CD4-positive, alpha-beta T cell treated with Interleukin-4 for 4 hours (primary cell): ENCODE measurements at places on chromosomes 6 and 20.
A peak's percentile ranks its signal among the peaks of the same experiment; 100 is the strongest.

DNA sequence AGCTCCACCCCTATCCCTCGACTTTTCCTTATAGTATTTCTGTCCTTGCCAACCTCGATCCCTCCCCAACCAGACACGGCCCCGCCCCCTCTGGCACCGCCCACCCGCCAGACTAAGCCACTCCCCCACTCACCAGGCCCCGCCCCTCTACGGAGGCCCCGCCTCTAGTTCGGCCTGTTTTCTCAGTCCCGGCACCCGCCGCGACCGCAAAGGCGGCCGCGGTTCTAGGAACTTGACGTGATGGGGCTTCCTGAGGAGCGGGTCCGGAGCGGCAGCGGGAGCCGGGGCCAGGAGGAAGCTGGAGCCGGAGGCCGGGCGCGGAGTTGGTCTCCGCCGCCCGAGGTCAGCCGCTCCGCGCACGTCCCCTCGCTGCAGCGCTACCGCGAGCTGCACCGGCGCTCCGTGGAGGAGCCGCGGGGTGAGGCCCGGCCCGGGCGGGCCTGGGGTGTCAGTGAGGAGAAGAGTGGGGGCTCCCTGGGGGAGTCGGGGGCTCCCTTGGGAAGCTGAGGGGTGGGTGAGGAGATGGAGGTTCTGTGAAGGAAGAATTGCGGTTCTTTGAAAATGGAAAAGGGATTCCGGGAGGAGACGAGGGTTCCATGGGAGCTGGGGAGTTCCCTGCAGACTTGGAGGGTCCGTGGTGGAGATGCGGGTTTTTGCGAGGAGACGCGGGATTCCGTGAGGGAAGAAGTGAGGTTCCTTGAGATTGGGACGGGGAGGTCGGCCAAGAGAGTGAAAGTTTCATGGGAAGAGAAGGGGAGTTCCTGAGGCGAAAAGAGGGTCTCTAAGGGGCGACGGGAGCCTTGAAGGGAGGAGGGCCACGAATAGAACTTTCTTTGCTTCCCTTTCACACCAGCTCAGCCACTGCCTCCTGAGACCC is at the start of gene ACSS2:
ACSS2 (plus strand) TSS at position 207 of the 877 bp plus-strand sequence; CDS start at position 241, 34 bp downstream.
- DNase-seq: no peak

DNA sequence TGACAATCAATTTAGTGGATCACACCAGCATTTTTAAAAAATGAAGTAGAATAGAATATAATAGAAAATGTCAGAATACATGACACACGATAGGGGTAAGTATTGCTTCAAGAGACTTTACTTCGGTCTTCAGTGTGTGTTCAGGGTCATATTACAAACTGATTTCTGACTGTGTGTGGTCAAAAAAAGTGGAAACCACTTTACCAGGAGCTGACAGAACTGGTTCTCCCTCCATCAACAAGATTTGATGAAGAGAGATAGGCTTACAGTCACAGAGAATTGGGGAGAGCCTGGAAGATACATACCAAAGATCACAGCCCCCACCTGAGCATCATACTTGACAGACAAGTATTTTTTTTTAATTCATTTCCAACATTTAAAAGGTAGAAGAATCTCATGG is 21.7 kb downstream of the ARMC2 start:
- no peak for DNase-seq

DNA sequence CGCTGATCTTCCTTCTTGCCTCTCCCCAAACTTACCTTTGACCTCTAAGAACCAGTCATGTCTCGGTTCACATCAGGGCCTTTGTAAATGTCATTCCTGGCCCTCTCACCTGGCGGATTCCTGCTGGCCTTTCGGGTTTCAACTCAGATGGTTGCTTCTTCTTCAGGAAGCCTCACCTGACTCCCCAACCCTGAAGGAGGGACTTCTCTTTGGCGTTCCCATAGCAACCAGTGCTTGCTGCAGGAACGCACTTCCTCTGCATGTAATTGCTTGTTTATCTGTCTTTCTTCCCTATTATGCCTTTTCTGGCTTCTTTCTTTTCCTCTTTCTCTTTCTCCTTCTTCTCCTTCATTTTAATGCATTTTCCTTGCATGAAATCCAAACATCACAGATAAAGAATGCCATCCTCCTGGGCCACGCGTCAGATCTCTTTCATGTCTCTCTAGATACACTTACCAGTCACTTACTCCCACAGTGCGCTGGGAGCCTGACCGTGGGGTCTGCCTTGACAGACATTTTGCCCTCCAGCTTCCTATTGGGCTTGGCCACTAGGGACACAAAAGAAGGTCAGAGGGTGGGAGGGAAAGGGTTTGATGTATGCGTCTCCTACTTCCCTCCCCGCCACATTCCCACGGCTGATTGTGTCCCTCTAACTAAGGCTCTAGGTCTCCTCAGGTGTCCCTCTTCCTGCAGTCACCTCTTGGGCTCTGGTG is 295.7 kb upstream of the TSHZ2 start:
- DNase-seq: no peak

- no peak for DNase-seq
These were observed 44.1 kb upstream of the SMIM29 start for GRCh38 chr6:34292954-34293353.

DNA sequence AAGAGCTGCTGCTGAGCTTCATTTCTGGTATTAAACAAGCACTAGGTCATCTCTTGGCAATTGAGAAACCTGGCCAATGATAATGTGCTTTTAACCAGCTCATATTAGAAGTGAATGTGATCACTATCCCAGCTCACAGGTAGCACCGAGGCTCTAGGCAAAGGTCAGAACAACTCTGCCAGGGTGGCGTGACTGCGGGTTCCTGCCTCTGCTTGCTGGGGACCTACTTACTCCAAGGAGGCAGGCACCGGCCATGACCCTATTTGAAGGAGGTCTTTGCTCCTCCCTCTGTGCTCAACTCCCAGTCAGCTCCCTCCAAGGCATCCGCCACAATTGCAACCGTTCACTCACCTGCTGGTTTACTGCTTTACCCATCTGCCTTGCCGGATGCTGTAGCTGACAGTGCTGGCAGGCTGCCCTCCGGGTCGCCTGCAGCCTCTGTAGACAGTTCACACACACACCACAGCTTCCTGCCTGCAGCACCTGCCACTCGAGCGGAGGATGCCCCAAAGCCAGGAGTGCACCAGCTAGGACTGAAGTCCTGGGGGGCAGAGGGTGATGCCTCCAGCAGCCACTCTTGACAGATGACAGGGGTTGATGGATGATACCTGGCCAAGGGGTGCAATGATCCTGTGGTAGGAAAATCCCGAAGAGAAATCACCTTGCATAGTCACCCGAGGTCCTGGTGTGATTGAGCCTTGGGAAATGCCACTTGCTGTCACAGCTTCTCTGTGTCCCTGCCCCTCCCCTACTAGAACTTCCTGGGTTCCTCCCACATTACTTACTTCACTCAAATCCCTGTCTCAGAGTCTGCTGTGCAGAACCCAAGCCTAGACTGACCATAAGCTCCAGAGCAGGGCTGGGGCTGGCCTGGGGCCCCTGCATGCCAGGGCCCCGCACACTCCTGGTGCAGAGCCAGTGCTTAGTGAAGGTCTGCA is 8.8 kb upstream of the VSX1 start:
- DNase-seq: peak; percentile 78

DNA sequence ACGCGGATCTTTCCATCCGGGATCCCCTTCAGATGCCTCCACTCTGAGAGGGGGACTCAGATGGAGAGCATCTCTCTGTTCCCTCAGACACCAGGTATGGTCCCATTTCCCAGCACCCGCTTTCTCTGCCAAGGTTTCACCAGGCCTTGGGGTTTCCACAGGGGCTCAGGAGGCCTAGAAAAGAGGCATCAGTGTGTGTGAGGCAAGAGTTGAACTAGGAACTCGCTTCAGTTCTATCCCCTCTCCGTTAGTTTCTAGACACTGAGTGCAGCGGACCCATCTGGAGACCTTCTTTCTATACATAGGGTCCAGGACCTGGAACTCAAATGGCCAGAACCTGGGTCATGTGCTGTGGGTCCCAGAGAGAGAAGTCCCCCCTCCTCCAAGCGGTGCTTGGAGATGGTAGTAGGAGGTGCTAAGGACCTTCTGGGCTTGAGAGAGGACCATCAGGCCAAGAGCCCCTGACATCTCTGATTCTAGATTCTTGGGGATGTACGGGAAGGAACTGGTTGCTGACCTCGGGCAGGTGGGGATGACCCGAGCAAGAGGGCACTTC is 2.1 kb downstream of the SLC12A5 start:
- DNase-seq: no peak

DNA sequence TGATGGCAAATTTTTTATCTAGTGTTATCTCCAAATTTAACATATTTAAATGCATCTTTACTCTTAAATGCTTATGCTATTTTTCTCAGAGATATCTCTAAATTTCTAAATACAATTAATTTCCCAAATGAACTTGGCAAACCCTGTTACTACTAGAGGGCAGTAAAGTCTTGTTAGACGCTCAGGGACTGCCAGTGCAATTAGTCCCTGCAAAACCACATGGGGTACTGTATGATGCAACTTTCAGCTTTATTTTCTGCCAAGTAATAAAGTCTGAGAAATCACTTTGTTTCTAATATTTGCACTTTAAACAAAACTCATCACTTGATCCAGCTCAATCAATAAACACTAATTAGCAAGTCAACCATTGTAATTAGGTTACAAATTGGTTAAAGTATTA is 76.0 kb upstream of the ADGRB3 start:
- DNase-seq: no peak

- DNase-seq: no peak
These were observed 146.6 kb downstream of the ANKRD60 start for GRCh38 chr20:58081846-58082245.

- DNase-seq: no peak
These were observed 40.7 kb downstream of the ZNF451 start for GRCh38 chr6:57130661-57131177.

DNA sequence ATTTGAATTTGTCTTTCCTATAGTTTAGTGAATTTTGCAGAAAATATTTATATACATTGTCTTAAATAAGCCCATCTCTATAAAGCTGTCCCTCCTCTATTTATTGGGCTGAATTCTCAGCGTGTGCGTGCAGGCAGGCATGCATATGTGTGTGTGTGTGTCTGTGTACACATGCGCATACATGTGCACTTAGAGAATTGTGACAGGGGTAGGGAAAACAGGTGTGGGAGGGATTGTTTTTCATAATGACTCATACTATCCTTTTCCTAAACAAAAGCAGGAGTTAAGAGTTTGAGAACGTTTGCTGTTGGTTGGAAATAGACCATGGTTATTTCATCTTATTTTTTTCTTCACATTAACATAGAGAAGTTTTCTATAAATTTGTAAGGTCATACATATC is 43.4 kb upstream of the FABP7 start:
- no peak for DNase-seq

DNA sequence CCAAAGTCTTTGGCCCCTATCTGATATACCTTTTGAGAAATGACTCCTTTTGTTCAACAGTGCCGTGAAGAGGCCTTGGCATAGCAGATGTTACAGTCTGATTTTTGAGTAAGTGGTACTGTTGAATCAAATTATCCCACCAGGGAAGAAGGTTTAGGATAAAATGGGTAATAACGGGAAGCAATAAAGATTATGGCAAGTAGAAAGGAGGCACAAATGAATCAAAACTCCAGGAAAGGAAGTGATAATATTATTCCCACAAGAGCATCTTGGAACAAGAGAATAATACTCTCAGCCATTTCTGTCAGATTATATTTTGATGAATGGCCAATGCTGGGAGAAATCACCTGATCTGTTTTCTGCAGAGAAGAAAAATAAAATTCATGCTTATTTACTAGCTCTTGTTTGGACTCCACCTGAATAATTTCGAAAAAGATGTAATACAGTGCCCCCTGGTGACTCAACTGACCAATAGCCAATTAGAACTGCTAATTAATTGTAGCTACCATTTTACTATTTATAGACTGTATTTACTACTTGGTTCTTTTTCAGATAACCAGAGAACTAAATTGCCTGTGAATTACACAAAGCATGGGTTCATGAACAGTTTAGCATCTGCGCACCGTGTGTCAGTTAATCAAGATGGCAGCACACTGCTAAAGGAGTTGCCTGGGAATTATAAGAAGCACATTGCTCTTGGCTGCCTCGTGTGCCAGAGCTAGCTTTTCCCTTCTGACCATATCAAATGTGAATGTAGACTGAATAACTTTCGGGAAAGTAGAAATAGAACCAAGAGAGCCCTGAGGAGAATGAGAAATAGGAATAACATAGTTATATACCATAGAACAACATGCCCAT is 78.5 kb upstream of the TRDN start:
- DNase-seq: no peak

- peak; percentile 62 for DNase-seq
These were observed 38.9 kb downstream of the SMAP1 start for GRCh38 chr6:70706491-70707123.

GRCh38 chr20:63697357-63697867 is 960 bp downstream of the TNFRSF6B start:
- DNase-seq: no peak

- DNase-seq: no peak
These were observed 28.4 kb upstream of the RNF24 start for GRCh38 chr20:4043796-4044195.

GRCh38 chr6:79941489-79942151 is 5.7 kb downstream of the ELOVL4 start:
- DNase-seq: no peak

DNA sequence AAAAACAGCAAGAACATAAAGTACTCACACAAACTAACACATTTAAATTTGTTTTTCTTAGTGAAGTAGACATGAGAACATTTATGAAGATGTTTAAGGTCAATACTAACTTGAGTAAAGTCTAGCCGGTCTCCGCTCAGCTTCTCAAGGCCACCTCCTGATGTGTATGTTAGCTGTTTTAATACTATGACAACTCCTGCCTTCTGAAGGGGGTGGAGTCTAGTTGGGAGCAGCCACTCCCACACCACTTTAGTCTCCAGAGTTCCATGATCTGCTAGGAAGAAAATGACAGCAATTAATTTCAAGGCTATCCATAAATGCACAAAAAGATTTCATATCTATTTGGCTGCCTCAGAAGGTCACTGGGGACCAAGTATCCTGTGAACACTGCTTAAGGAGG is at the start of gene GSTA3:
GSTA3 (minus strand) TSS at position 168 of the 400 bp plus-strand sequence. CDS start 3,864 bp downstream, outside the sequence.
- no peak for DNase-seq

- DNase-seq: peak; percentile 63
These were observed 29.2 kb downstream of the TFEB start for GRCh38 chr6:41705996-41706835.

GRCh38 chr6:118551063-118552053 is 3.3 kb downstream of the PLN start:
- DNase-seq: peak; percentile 52

DNA sequence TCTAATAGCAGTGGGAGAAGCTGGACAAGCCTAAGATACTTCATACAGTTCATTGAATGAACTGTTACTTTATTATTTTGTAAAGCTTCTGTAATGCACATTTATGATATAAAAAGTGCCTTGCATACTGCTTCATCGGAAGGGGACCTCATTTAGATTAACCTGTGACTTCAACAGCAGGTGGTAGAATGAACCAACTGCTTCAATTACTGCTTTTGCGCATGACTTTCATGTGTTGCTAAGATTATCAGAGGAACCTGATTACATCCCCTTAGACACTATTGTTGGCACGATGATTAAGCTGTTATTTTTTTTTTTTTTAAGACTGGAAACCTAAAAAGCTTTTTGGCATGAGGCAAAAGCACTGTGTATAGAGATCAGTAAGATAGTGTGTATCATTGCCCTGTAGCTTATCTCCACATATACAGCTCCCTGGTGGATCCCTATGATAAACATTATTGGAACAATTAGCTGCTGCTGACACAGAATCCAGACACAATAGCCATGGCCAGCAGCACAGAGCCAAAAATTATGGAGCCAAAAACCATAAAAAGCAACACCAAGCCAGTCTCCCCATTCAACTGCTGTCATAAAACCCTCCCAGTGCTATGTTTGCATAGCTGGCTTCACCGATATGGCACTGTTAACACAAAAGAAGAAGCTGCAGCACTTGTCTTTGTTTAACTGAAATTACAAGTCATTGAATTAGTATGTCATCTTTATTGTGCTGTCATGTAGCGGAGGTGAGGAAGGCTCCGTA is 731.6 kb upstream of the MMS22L start:
- DNase-seq: no peak
